ENCODE measurements at places on chromosomes 1 and 21. TPM values are rescaled to one million over a fixed set of nuclear protein-coding genes. Genes with fewer than 3 reads are reported as not detected.

- peaks cover 5% of the 10 kb centered on the region for H3K4me1 ChIP-seq
- H3K36me3 ChIP-seq, result no peaks in the 10 kb centered on the region
- no peaks in the 10 kb centered on the region for H3K27me3 ChIP-seq
- DNase-seq, result no peak
Observed at GRCh38 chr1:14810595-14811361, 212.3 kb downstream of the KAZN start.

DNA sequence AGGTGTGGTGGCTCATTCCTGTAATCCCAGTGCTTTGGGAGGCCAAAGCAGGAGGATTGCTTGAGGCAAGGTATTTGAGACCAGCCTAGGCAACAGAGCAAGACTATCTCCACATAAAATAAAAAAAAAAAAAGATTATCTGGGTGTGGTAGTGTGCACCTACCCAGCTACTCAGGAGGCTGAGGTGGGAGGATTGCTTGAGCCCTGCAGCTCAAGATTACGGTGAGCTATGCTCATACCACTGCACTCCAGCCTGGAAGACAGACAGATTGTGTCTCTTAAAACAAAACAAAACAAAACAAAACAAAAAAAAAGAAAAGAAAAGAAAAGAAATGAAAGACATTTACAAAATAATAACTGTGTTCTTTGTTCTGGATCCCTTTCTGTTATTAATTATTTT, 6.1 kb upstream of the TLCD4 start:
- no peak overlapping the region for H3K4me3 ChIP-seq
- no peaks in the 10 kb centered on the region for H3K4me1 ChIP-seq
- no peaks in the 10 kb centered on the region for H3K36me3 ChIP-seq
- H3K27me3 ChIP-seq, result peaks cover 23% of the 10 kb centered on the region
- DNase-seq, result no peak
- no peak overlapping the region for H3K27ac ChIP-seq

GRCh38 chr1:174923820-174924219, 75.9 kb upstream of the CACYBP start:
- H3K27me3 ChIP-seq, result no peaks in the 10 kb centered on the region
- no peaks in the 10 kb centered on the region for H3K4me1 ChIP-seq
- no peak for DNase-seq
- no peak overlapping the region for H3K4me3 ChIP-seq
- peaks cover 7% of the 10 kb centered on the region for H3K36me3 ChIP-seq

GRCh38 chr1:94539496-94539895, 2.1 kb downstream of the F3 start:
- no peak overlapping the region for H3K4me3 ChIP-seq
- H3K27me3 ChIP-seq, result peaks cover 45% of the 10 kb centered on the region
- no peaks in the 10 kb centered on the region for H3K36me3 ChIP-seq
- H3K27ac ChIP-seq, result no peak overlapping the region

- H3K27ac ChIP-seq, result peak overlapping the region; percentile 20
- no peak overlapping the region for H3K4me3 ChIP-seq
- H3K4me1 ChIP-seq, result peaks cover 10% of the 10 kb centered on the region
- peak; percentile 34 for DNase-seq
- no peaks in the 10 kb centered on the region for H3K27me3 ChIP-seq
- no peaks in the 10 kb centered on the region for H3K36me3 ChIP-seq
Observed at GRCh38 chr1:85027242-85027983, 20.9 kb downstream of the MCOLN3 start.

DNA sequence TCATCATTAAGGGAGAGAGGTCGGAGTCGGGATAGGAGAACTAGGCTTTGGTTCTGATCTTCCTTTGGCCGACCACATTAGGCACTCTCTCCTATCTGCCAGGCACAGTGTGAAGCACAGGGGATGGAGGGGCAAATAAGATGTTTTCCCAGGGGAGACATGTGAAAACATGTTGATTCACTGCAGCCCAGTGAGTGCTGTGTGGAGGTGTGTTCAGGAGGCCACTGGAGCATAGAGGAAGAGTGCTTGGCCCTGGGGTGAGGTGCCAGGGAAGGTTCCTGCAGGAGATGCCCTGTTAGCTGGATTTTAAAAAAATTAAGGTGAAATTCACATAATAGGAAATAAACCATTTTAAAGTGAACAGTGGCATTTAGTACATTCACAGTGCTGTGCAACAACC, 3.7 kb downstream of the VANGL2 start:
- no peak overlapping the region for H3K27ac ChIP-seq
- H3K4me1 ChIP-seq, result no peaks in the 10 kb centered on the region
- H3K27me3 ChIP-seq, result peaks cover 34% of the 10 kb centered on the region
- no peak overlapping the region for H3K4me3 ChIP-seq
- H3K36me3 ChIP-seq, result no peaks in the 10 kb centered on the region

GRCh38 chr1:33381977-33382376, 48.9 kb downstream of the PHC2 start:
- H3K4me3 ChIP-seq, result no peak overlapping the region
- H3K36me3 ChIP-seq, result no peaks in the 10 kb centered on the region
- peaks cover 43% of the 10 kb centered on the region for H3K27me3 ChIP-seq
- no peak overlapping the region for H3K27ac ChIP-seq

GRCh38 chr1:151681923-151682322, 34.7 kb downstream of the CELF3 start:
- no peaks in the 10 kb centered on the region for H3K27me3 ChIP-seq
- H3K4me1 ChIP-seq, result peaks cover 3% of the 10 kb centered on the region
- H3K36me3 ChIP-seq, result peaks cover 8% of the 10 kb centered on the region
- DNase-seq, result no peak

DNA sequence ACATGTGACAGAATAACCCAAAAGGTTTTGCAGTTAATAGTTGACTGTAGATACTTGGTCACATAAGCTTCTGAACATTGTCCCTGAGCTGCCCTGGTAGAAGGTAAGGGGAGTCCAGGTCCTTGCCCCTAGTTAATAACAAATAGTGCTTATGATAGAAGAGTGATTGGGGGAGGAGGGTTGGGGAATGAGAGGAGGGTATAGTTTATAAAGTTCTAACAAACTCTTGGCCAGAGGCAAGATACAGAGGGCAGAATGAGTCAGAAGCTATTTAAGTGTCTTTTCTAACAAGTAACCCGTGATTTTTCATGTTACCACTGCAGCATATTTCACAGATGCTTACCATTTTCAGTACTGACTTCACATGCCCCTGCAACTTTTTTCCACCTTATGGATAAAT, 26.7 kb upstream of the MYOCOS start:
- no peak overlapping the region for H3K4me3 ChIP-seq
- no peak for DNase-seq
- peaks cover 45% of the 10 kb centered on the region for H3K36me3 ChIP-seq
- no peak overlapping the region for H3K27ac ChIP-seq
- H3K27me3 ChIP-seq, result no peaks in the 10 kb centered on the region

GRCh38 chr1:204692841-204693356, 7.4 kb upstream of the LRRN2 start:
- peaks cover 5% of the 10 kb centered on the region for H3K4me1 ChIP-seq
- no peaks in the 10 kb centered on the region for H3K36me3 ChIP-seq
- H3K27me3 ChIP-seq, result peaks cover 14% of the 10 kb centered on the region
- no peak for DNase-seq
- no peak overlapping the region for H3K4me3 ChIP-seq

- H3K4me3 ChIP-seq, result no peak overlapping the region
- DNase-seq, result no peak
- no peak overlapping the region for H3K27ac ChIP-seq
- no peaks in the 10 kb centered on the region for H3K36me3 ChIP-seq
- H3K27me3 ChIP-seq, result no peaks in the 10 kb centered on the region
- no peaks in the 10 kb centered on the region for H3K4me1 ChIP-seq
Observed at GRCh38 chr1:96183928-96184327, 537.7 kb upstream of the PTBP2 start.

DNA sequence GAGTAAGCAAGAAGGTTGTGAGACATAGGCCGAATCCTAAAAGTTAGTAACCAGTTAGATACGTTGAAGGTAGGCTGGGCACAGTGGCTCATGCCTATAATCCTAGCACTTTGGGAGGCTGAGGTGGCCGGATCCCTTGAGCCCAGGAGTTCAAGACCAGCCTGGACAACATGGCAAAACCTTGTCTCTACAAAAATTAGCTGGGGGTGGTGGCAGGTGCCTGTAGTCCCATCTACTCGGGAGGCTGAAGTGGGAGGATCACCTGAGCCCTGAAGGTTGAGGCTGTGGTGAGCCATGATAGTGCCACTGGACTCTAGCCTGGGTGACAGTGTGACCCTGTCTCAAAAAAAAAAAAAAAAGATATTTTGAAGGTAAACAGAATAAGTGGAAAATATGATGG, 1.5 kb upstream of the PARP1 start:
- peaks cover 14% of the 10 kb centered on the region for H3K27me3 ChIP-seq
- no peak overlapping the region for H3K27ac ChIP-seq
- no peak overlapping the region for H3K4me3 ChIP-seq
- peaks cover 12% of the 10 kb centered on the region for H3K36me3 ChIP-seq
- no peak for DNase-seq

- H3K27ac ChIP-seq, result no peak overlapping the region
- DNase-seq, result no peak
- no peaks in the 10 kb centered on the region for H3K27me3 ChIP-seq
Observed at GRCh38 chr1:57336793-57337192, 87.1 kb downstream of the DAB1 start.

GRCh38 chr1:108961198-108961597, 2.1 kb downstream of the CLCC1 start:
- H3K36me3 ChIP-seq, result peaks cover 21% of the 10 kb centered on the region
- DNase-seq, result peak; percentile 35
- peaks cover 19% of the 10 kb centered on the region for H3K27me3 ChIP-seq

GRCh38 chr1:67679691-67680090, 5.3 kb upstream of the GADD45A start:
- H3K36me3 ChIP-seq, result no peaks in the 10 kb centered on the region
- peaks cover 4% of the 10 kb centered on the region for H3K27me3 ChIP-seq
- no peak overlapping the region for H3K27ac ChIP-seq
- H3K4me3 ChIP-seq, result no peak overlapping the region

GRCh38 chr1:67748630-67749029, 63.6 kb downstream of the GADD45A start:
- no peak overlapping the region for H3K27ac ChIP-seq
- no peak for DNase-seq
- H3K4me1 ChIP-seq, result peaks cover 23% of the 10 kb centered on the region
- no peaks in the 10 kb centered on the region for H3K36me3 ChIP-seq

GRCh38 chr1:116260621-116261020, 112.4 kb upstream of the ATP1A1 start:
- H3K36me3 ChIP-seq, result no peaks in the 10 kb centered on the region
- H3K27me3 ChIP-seq, result no peaks in the 10 kb centered on the region
- DNase-seq, result no peak
- H3K27ac ChIP-seq, result no peak overlapping the region
- peaks cover 39% of the 10 kb centered on the region for H3K4me1 ChIP-seq

GRCh38 chr1:8352886-8353785, 35.2 kb downstream of the SLC45A1 start:
- H3K36me3 ChIP-seq, result peaks cover 11% of the 10 kb centered on the region
- no peak for DNase-seq
- peaks cover 2% of the 10 kb centered on the region for H3K4me1 ChIP-seq
- no peak overlapping the region for H3K4me3 ChIP-seq

DNA sequence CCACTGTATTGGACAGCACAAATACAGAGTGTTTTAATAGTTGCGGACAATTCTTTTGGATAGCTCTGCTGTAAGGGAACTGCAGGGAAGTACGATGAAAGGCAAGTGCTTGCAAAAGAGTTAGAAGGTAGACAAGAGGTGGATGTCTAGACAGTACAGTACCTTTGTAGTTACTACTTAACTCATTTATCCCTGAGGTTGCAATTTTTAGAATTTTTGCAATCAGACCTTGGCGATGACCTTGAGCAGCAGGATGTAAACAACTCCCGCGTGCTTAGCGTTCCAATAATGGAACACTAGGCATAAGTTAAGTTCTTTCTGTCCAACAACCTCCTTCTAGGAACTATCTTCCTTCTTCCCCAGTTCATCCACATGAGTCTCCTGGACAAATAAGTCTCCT, 1.9 kb upstream of the SYT14 start:
- DNase-seq, result no peak
- H3K27ac ChIP-seq, result no peak overlapping the region
- H3K4me3 ChIP-seq, result no peak overlapping the region
- peaks cover 8% of the 10 kb centered on the region for H3K4me1 ChIP-seq

LMX1A gene
- not detected for total RNA-seq

CD34 gene
- not detected for total RNA-seq

OR10Z1 gene
- total RNA-seq, result not detected

SEC16B gene
- total RNA-seq, result not detected

CELA2A gene
- total RNA-seq, result not detected

PKLR gene
- total RNA-seq, result not detected

OR2L8 gene
- 0.29 TPM for total RNA-seq

S100A5 gene
- 1.8 TPM for total RNA-seq

OR2AK2 gene
- not detected for total RNA-seq

DENND2C gene
- total RNA-seq, result 0.40 TPM

TCHH gene
- total RNA-seq, result not detected

AMY1C gene
- not detected for total RNA-seq

PTAFR gene
- 0.50 TPM for total RNA-seq

CRYAA gene
- total RNA-seq, result not detected

CD2 gene
- 189 TPM for total RNA-seq
